ENCODE measurements at places on chromosomes 16 and 17. TPM values are rescaled to one million over a fixed set of nuclear protein-coding genes. Genes with fewer than 3 reads are reported as not detected.

GRCh38 chr17:74552037-74552436 is 6.1 kb upstream of the CD300C start:
- no peak for DNase-seq

ABCC12 gene
- not detected for total RNA-seq

PMFBP1 gene
- total RNA-seq = 0.51 TPM

GRCh38 chr17:78184351-78184750 is 2.5 kb downstream of the TK1 start:
- no peak for DNase-seq

ANKRD40CL gene
- total RNA-seq = not detected

- DNase-seq = peak; percentile 57
Observed at GRCh38 chr16:58418601-58419000, 26.3 kb downstream of the GINS3 start.

DNA sequence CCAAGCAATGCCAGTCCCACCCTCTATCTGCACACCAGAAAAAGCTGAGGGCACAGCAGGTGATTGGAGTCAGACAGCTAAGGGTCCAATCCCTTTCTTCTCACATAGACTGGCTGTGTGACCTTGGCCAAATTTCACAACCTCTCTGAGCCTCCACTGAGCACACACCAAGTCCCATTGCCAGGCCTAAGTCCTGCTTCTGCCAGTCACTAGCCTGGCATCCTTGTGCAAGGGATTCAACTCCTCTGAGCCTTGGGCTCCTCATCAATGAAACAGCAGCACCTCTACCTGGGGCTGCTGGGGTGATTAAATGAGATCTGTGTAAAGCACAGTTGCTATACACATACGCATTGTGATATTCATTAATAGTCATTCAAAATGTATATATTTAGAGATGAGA is 15.5 kb upstream of the TLCD3B start:
- no peak for DNase-seq

DNA sequence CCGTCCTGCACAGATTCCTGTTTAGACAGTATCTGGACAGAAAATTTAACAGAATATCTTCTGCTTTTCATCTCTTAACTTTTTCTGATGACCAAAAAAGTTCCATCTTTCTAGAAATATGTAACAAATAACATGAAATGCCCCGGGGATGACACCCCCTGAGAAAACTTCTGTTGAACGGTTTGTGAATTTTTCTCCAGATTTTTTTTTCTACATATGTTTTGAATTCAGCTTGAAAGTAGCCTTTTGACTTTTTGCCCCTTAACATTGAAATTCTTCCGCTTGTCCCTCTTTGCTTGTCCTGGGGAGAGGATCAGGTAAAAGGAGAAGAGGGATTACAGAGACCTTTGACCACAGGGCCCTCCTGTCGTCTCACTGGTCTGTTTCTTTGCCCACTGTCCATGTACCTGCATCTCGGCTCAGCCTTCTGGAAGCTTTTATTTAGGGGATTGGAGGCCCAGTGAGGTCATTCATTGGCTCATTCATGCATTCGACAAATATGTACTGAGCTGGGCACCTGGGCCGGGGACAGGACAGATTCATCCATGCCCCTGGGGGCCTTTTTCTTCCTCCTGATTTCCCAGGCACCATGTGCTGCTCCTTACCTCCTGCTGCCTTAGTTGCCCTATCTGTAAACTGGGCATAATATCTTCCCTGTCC is 19.6 kb upstream of the CPNE2 start:
- no peak for DNase-seq

- no peak for DNase-seq
Observed at GRCh38 chr17:55402374-55402773, 19.3 kb downstream of the MMD start.

DNA sequence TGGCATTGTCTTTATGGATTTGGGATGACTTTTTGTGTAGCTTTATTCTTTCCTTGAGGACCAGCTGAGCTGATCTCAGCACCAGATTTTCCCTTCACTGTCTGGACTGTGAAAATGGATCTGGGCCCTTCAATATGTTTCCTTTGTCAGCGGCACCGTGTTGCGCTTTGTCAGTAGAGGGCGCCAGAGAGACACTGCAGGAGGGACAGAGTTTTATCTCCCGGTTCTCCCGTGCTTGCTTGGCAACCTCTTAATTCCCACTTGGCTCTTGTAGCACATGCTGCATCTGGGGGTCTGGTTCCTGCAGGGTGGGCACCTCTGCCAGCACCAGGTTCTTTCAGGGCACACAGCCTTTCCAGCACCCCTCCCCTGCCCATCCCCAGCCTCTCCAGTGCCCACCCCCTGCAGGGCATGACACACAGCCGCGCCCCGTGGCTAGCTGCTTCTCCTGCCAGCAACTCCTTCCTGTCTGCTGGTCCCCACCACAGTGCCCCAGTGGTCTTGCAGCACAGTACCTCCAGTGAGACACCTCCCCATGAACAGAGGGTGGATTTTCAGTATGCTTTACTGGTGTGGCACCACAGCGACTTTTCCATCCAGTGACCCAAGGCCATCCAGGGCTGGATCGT is 19.6 kb downstream of the OR1D5 start:
- no peak for DNase-seq

ZG16B gene
- total RNA-seq = not detected

DNA sequence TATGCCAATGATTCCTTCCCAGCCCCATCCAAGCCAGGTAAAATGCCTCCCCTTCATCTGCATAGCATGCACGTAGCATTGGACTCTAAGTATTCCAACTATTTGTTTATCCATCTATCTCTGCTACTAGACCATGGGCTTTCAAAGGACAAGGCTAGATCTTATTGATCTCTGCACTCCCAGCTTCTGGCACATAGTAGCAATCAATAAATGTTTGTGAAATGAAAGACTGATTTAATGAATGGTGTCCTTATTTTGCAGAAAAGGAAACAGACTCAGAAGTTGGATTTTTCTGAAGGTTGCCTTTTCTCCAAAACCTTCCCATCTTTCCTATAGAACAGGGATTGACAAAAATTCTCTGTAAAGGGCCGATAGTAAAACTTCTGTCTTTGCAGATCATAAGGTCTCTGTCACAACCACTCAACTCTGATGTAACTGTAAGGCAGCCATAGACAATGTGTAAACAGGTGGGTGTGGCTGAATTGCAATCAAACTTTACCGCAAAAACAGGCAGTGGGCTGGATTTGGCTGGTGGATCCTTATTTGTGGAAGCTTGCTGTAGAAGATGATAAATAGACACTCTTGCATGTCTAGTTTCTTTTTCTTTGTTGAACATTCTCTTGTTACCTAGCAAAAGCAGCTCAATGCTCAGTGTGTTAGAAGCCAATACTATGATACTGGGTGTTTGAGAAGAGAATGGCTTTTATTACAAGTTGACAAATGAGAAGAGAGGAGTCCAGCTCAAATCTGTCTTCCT is 7.6 kb upstream of the CMTR2 start:
- no peak for DNase-seq

DRC3 gene
- total RNA-seq = 3.2 TPM

CCDC47 gene
- total RNA-seq = 100 TPM

DNA sequence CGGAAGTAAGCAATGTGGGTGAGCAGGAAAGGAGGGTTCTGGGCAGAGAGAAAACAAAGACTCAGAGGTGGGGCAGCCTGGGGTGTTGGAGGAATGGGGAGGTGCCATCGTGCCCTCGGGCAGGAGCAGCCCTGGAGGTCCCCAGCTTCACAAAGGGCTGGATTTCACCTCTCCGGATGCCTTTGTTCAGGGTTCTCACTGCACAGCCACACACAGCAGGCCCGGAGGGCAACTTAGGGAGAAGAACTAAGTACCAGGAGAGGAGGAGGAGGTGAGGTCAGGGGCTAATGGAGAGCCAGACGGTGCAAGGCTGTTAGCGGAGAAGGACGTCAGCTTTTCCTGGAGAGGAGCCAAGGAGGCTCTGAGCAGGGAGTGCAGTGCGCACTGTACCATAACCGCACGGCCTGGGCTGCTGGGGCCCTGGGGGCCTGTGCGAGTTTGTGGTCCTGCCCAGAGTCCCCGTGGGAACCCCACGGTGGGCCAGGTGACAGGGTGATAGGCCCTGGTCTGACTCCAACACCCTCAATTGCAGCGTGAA is 9.3 kb downstream of the ARRB2 start:
- DNase-seq = peak; percentile 68

- no peak for DNase-seq
Observed at GRCh38 chr16:15915555-15916081, 27.2 kb upstream of the CEP20 start.

- DNase-seq = no peak
Observed at GRCh38 chr17:49959183-49959935, 9.6 kb upstream of the DLX4 start.
